ENCODE measurements at places on chromosomes 11 and 22.

GRCh38 chr11:1876361-1877063 is 15.2 kb downstream of the PRR33 start:
- peak; percentile 77 for DNase-seq

- DNase-seq = no peak
Measured at GRCh38 chr11:13921545-13921944, 41.0 kb upstream of the SPON1 start.

GRCh38 chr22:18103527-18104269 is 6.9 kb upstream of the TUBA8 start:
- DNase-seq = no peak

GRCh38 chr11:103322821-103323220 is 213.6 kb downstream of the DYNC2H1 start:
- no peak for DNase-seq

- no peak for DNase-seq
Measured at GRCh38 chr11:119041821-119042514, 11.3 kb upstream of the SLC37A4 start.
